ENCODE measurements at places on chromosomes 7 and 10.

- DNase-seq, result no peak
Observed at GRCh38 chr10:110425684-110426293, 71.9 kb upstream of the DUSP5 start.

- no peak for DNase-seq
Observed at GRCh38 chr10:106898446-106898845, 266.1 kb downstream of the SORCS1 start.

- DNase-seq, result no peak
Observed at GRCh38 chr7:66169616-66170015, 35.5 kb upstream of the TPST1 start.

- no peak for DNase-seq
Observed at GRCh38 chr10:129417870-129418269, 49.2 kb upstream of the MGMT start.

DNA sequence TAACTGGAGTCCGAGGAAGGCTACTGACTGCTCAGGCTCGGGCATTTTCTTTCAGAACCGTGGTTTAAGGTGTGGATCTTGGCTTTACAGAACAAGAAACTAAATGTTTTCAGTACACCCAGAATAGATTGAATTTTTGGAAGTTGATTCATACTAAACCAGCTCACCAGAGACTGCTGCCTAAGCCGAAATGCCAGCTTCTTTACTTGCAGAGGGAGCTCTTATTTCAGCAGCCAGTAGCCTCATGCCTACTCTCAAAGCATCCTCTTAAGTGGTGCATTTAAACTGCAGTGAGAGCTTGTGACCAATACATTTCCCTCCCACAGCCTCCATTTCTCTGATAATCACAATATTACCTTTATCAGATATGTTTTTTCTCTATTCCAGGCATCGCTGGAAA is 615.1 kb downstream of the SUGCT start:
- DNase-seq, result no peak
